ENCODE measurements at places on chromosomes 1 and 21. TPM values are rescaled to one million over a fixed set of nuclear protein-coding genes. Genes with fewer than 3 reads are reported as not detected.

Gene SPATA21
- total RNA-seq, result not detected

Gene TEDDM1
- not detected for total RNA-seq

Gene ATP13A2
- total RNA-seq, result 85.3 TPM

Gene HIVEP3
- 6.6 TPM for total RNA-seq

Gene OR2M3
- total RNA-seq, result not detected

Gene PGLYRP4
- not detected for total RNA-seq

Gene KRTAP13-2
- total RNA-seq, result not detected

Gene CTTNBP2NL
- 28.8 TPM for total RNA-seq

Gene PRKAB2
- 22.4 TPM for total RNA-seq

Gene LCE1D
- not detected for total RNA-seq

Gene BMP8B
- total RNA-seq, result not detected

Gene LAX1
- not detected for total RNA-seq

Gene ZNF648
- not detected for total RNA-seq

Gene LCE6A
- total RNA-seq, result not detected

Gene FCGR2B
- not detected for total RNA-seq

Gene OR2L2
- total RNA-seq, result not detected

Gene NBPF8
- total RNA-seq, result 13.1 TPM

Gene CELA3B
- not detected for total RNA-seq

Gene SYNJ1
- 10.6 TPM for total RNA-seq

Gene OR2AK2
- total RNA-seq, result not detected

Gene SLC44A3
- total RNA-seq, result 0.65 TPM

Gene VAV3
- not detected for total RNA-seq

Gene DCAF6
- total RNA-seq, result 66.5 TPM
